ENCODE measurements at places on chromosomes 7 and 10. TPM values are rescaled to one million over a fixed set of nuclear protein-coding genes. Genes with fewer than 3 reads are reported as not detected.

PAPOLB gene
- total RNA-seq, result not detected

TAS2R4 gene
- 0.26 TPM for total RNA-seq

KCNH2 gene
- 0.43 TPM for total RNA-seq

SRRM3 gene
- 5.6 TPM for total RNA-seq

NEBL gene
- 3.9 TPM for total RNA-seq

HNRNPF gene
- 349 TPM for total RNA-seq

NKX6-2 gene
- 0.23 TPM for total RNA-seq

TMEM270 gene
- not detected for total RNA-seq

ADRB1 gene
- 0.94 TPM for total RNA-seq

FAM25G gene
- total RNA-seq, result not detected

PTF1A gene
- total RNA-seq, result not detected

STEAP1 gene
- 13.4 TPM for total RNA-seq

ANKRD30A gene
- total RNA-seq, result 1.4 TPM

ARHGEF5 gene
- 1.7 TPM for total RNA-seq

ZNF679 gene
- not detected for total RNA-seq

PILRA gene
- 5.2 TPM for total RNA-seq

PAX4 gene
- not detected for total RNA-seq

SNCG gene
- 12.7 TPM for total RNA-seq

NUTM2B gene
- 0.27 TPM for total RNA-seq

ITIH5 gene
- 0.08 TPM for total RNA-seq

TRUB1 gene
- 13.5 TPM for total RNA-seq

MINDY3 gene
- total RNA-seq, result 15.6 TPM

OPALIN gene
- not detected for total RNA-seq

SPDYE9 gene
- total RNA-seq, result not detected

ASB10 gene
- total RNA-seq, result not detected

SPDYE16 gene
- total RNA-seq, result not detected

IFIT1B gene
- total RNA-seq, result not detected

OR6B1 gene
- total RNA-seq, result not detected

FAM237B gene
- total RNA-seq, result not detected

RARRES2 gene
- not detected for total RNA-seq

STEAP1B gene
- total RNA-seq, result 0.03 TPM

HOGA1 gene
- total RNA-seq, result 0.91 TPM

PDK4 gene
- 4.5 TPM for total RNA-seq

EXOC6 gene
- total RNA-seq, result 19.2 TPM

CCL24 gene
- total RNA-seq, result not detected

AOC1 gene
- total RNA-seq, result not detected

EFCAB10 gene
- total RNA-seq, result 3.6 TPM

SFXN4 gene
- 55.7 TPM for total RNA-seq

LRRC18 gene
- total RNA-seq, result not detected

CNPY1 gene
- total RNA-seq, result not detected

SPDYE2B gene
- not detected for total RNA-seq

MYO1G gene
- total RNA-seq, result 0.09 TPM

MKX gene
- total RNA-seq, result not detected

AFAP1L2 gene
- 28.2 TPM for total RNA-seq

PRTFDC1 gene
- 16.0 TPM for total RNA-seq

MSMB gene
- not detected for total RNA-seq

SLC13A1 gene
- not detected for total RNA-seq

CALN1 gene
- not detected for total RNA-seq

SPDYE11 gene
- total RNA-seq, result not detected

DPYSL4 gene
- total RNA-seq, result 20.5 TPM

UPK3B gene
- total RNA-seq, result 17.4 TPM

TMEM184A gene
- total RNA-seq, result 8.7 TPM

SH2B2 gene
- 3.7 TPM for total RNA-seq

PSD gene
- total RNA-seq, result 0.41 TPM

AS3MT gene
- total RNA-seq, result 3.3 TPM

ADRA2A gene
- 0.07 TPM for total RNA-seq
